ENCODE measurements at places on chromosomes 16 and 17. TPM values are rescaled to one million over a fixed set of nuclear protein-coding genes. Genes with fewer than 3 reads are reported as not detected.

TAT gene
- not detected for total RNA-seq

KRTAP3-2 gene
- total RNA-seq, result not detected

PPM1E gene
- total RNA-seq, result not detected

NFATC2IP gene
- 69.2 TPM for total RNA-seq

GRCh38 chr17:80861892-80862291, 129.7 kb upstream of the CHMP6 start:
- H3K4me1 ChIP-seq, result peaks cover 86% of the 10 kb centered on the region
- no peak overlapping the region for H3K4me3 ChIP-seq
- peaks cover 60% of the 10 kb centered on the region for H3K36me3 ChIP-seq
- H3K27ac ChIP-seq, result peak overlapping the region; percentile 87
- DNase-seq, result peak; percentile 81

- DNase-seq, result no peak
- peaks cover 9% of the 10 kb centered on the region for H3K36me3 ChIP-seq
- H3K27ac ChIP-seq, result no peak overlapping the region
- peaks cover 6% of the 10 kb centered on the region for H3K4me1 ChIP-seq
- no peak overlapping the region for H3K4me3 ChIP-seq
Observed at GRCh38 chr17:67629971-67630320, 87.8 kb upstream of the NOL11 start.

GRCh38 chr17:74892013-74892841, 1.2 kb downstream of the FADS6 start:
- peaks cover 28% of the 10 kb centered on the region for H3K27me3 ChIP-seq
- H3K4me3 ChIP-seq, result no peak overlapping the region
- H3K36me3 ChIP-seq, result no peaks in the 10 kb centered on the region
- peaks cover 3% of the 10 kb centered on the region for H3K4me1 ChIP-seq

GRCh38 chr17:75412455-75413317, 7.2 kb upstream of the GRB2 start:
- no peaks in the 10 kb centered on the region for H3K36me3 ChIP-seq
- DNase-seq, result peak; percentile 84
- H3K4me1 ChIP-seq, result peaks cover 15% of the 10 kb centered on the region

DNA sequence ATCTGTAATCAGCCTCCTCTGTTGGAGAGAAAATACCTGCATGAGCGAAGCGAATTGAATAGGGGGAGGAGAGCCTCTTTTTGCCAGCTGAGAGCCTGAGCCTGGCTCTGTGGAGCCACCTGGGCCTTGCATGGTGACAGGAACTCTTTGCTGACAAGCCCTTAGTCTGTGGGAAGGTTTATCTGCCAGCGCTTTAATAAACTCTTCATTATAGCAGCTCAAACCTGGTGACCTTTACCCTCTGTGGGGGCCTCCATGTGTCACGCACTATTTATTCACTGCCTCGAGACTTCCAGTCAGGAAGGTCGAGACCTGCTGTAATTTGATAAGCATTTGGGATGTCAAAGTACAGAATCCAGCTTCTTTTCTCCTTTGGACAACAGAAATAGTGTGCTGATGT, 282.6 kb downstream of the CBLN1 start:
- no peak overlapping the region for H3K27ac ChIP-seq
- peaks cover 3% of the 10 kb centered on the region for H3K27me3 ChIP-seq
- H3K4me3 ChIP-seq, result no peak overlapping the region
- no peaks in the 10 kb centered on the region for H3K4me1 ChIP-seq
- no peak for DNase-seq

DNA sequence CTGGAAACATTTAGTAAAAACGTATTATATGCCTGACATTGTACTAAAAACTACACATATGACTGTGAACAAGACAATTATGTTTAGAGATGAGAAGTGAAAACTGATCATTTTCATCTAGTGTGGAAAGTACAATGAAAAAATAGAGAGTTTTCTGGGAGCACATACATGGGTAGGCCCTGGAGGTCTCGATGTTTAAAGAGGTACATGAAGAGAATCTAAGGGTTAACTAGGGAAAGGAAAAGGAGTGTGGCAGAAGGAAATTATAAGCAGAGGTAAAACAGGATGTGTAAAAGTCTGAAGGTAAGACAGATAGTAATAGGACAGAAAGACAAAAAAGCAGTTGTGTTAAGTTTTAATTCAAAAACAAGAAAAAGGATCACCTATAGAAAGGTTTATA, 113.7 kb downstream of the USP32 start:
- no peak overlapping the region for H3K27ac ChIP-seq
- DNase-seq, result no peak
- H3K36me3 ChIP-seq, result peaks cover 6% of the 10 kb centered on the region
- H3K4me1 ChIP-seq, result peaks cover 8% of the 10 kb centered on the region
- H3K4me3 ChIP-seq, result no peak overlapping the region

DNA sequence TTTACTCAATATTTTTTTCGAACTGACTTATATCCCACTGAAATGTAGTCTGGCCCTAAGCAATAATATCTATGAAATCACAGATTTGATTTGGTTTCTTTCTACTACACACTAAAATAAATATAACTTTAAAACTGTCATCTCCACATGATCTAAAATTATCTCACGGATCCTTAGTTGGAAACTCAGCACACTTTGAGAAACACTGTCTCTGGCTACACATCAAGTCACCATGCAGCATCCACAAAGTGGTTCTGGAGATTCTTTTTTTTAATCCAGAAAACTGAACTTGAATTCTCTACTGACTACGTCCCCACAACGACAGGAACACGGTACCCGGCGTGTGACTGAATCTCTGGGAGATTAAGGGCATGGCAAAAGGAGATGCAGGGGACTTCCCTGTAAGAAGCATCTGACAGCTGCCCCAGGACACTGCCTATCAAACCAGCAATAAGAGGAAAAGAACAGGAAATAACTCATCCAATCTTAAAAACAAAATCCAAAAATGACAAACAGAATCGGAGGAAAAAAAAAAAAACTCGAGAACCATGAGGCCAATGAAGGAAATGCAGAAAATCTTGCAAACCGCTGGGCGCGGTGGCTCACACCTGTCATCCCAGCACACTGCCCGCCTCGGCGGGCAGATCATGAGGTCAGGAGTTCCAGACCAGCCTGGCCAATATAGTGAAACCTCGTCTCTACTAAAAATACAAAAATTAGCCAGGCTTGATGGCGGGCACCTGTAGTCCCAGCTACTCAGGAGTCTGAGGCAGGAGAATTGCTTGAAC, 141.0 kb upstream of the RCVRN start:
- H3K27me3 ChIP-seq, result no peaks in the 10 kb centered on the region
- no peak for DNase-seq
- no peak overlapping the region for H3K4me3 ChIP-seq
- no peak overlapping the region for H3K27ac ChIP-seq

- peaks cover 22% of the 10 kb centered on the region for H3K36me3 ChIP-seq
- no peak for DNase-seq
- H3K4me1 ChIP-seq, result peaks cover 18% of the 10 kb centered on the region
- H3K27me3 ChIP-seq, result peaks cover 7% of the 10 kb centered on the region
Observed at GRCh38 chr16:85690469-85691064, 1.8 kb upstream of the GINS2 start.

DNA sequence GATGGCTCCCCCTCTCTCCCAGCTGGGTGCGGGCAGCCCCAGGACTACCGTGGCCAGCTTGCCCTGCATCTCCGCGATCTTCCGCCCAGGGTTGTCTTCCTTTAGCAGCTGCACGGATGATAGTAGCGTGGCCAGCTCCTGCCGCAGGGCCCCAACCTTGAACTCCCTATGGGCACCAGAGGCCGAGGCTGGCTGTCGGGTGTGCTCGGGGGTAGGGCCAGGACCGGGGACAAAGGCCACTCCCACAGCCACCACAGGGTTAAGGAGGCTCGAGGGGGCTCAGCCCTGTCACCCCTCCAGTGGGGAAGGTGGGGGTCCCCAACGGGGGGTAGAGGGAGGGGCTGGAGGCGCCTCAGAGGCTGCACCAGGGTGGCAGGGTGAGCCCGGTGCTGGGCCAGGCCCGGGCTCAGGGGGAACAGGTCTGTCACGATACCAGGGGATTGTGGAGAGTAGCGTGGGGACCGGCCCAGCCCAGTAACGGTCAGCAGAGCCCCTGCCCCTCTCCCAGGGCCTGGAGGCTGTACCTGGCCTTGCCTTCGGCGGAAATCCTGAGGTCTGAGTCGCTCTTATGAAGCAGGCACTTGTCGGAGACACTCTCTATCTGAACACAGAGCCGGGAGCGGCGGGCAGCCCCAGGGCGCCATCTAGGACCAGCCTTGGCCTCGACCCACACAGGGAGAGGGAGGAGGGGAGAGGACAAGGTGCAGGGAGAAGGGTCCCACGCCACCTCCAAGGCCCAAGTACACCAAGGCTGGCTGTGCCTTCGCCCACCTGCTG, 5.2 kb downstream of the PERCC1 start:
- no peak overlapping the region for H3K27ac ChIP-seq
- no peaks in the 10 kb centered on the region for H3K27me3 ChIP-seq
- no peak overlapping the region for H3K4me3 ChIP-seq
- H3K36me3 ChIP-seq, result no peaks in the 10 kb centered on the region
